Endodermal cell (in vitro differentiated cells): ENCODE measurements at places on chromosomes 12 and 14. TPM values are rescaled to one million over a fixed set of nuclear protein-coding genes. Genes with fewer than 3 reads are reported as not detected.

- no peak overlapping the region for H3K27ac ChIP-seq
- H3K36me3 ChIP-seq: no peaks in the 10 kb centered on the region
- no peak overlapping the region for H3K4me3 ChIP-seq
- peaks cover 5% of the 10 kb centered on the region for H3K4me1 ChIP-seq
- H3K27me3 ChIP-seq: no peaks in the 10 kb centered on the region
Observed at GRCh38 chr12:51421266-51421884, 3.3 kb upstream of the SLC4A8 start.

DNA sequence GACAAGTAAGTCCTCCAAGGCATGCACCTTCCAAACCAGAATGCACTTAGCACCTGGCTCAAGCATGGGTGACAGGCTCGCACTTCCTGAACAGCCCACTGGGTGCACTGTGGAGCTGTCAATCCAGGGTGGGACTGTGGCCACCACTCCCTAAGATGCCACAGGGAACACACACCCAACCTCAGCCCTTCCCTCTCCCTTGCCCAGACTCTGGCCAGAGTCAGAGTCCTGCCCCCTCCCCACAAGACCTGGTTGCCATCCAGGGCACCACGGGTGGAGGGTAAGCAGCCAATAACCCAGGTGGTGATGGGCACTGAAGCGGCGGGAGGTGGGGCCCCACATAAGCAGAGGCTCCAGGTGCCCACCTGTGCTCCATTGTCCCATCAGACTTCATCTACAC lies 160.6 kb downstream of the MYRFL start:
- no peak overlapping the region for H3K4me3 ChIP-seq
- DNase-seq: peak; percentile 91
- no peaks in the 10 kb centered on the region for H3K27me3 ChIP-seq
- no peaks in the 10 kb centered on the region for H3K36me3 ChIP-seq
- H3K27ac ChIP-seq: no peak overlapping the region
- no peaks in the 10 kb centered on the region for H3K4me1 ChIP-seq

- H3K27ac ChIP-seq: no peak overlapping the region
- no peaks in the 10 kb centered on the region for H3K4me1 ChIP-seq
- H3K27me3 ChIP-seq: no peaks in the 10 kb centered on the region
- no peaks in the 10 kb centered on the region for H3K36me3 ChIP-seq
- no peak overlapping the region for H3K4me3 ChIP-seq
Observed at GRCh38 chr14:99286761-99287160, 14.8 kb upstream of the BCL11B start.

DNA sequence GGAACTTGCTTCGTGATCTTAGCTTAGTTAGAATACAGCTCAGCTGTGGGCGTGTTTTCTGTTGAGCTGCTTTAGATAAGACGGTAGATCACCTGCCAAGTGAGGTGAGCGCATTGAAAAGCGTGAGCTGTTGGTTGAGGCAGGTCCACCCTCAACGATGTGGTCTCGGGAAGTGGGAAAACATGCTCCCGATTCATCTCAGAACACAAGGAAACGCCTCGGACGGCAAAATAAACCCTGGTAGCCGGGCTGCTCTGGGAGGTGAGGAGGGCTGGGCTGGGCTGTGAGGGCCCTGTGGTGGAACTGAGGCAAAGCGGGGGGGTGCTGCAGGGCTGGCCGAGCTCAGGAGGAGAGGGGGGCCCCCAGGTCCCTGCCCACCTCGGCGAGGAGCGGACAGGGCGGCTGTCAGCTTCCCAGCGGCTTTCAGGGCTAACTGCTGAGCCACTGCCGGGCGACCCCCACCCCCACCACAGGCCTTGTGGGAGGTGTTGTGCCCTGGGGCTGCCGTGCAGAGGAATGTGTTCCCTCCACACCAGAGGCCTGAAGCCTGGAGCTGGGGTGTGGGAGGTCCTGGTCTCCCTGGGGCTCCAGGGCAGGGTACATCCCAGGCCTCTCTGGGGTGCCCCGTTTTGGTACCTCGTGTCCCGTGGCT lies 30.7 kb downstream of the NOC4L start:
- no peaks in the 10 kb centered on the region for H3K4me1 ChIP-seq
- H3K4me3 ChIP-seq: no peak overlapping the region
- DNase-seq: no peak
- no peak overlapping the region for H3K27ac ChIP-seq
- no peaks in the 10 kb centered on the region for H3K36me3 ChIP-seq
- no peaks in the 10 kb centered on the region for H3K27me3 ChIP-seq

GRCh38 chr12:132946246-132946820 lies 9.8 kb downstream of the ZNF605 start:
- peak; percentile 31 for DNase-seq
- H3K4me3 ChIP-seq: no peak overlapping the region
- H3K4me1 ChIP-seq: no peaks in the 10 kb centered on the region

GRCh38 chr14:89674936-89675335 lies 257.9 kb upstream of the FOXN3 start:
- no peak for DNase-seq
- no peak overlapping the region for H3K27ac ChIP-seq
- no peaks in the 10 kb centered on the region for H3K36me3 ChIP-seq
- no peaks in the 10 kb centered on the region for H3K27me3 ChIP-seq
- H3K4me3 ChIP-seq: no peak overlapping the region
- H3K4me1 ChIP-seq: no peaks in the 10 kb centered on the region

- no peak overlapping the region for H3K27ac ChIP-seq
- H3K27me3 ChIP-seq: no peaks in the 10 kb centered on the region
- no peak overlapping the region for H3K4me3 ChIP-seq
Observed at GRCh38 chr12:111585690-111586089, 13.4 kb downstream of the ATXN2 start.

Gene PCNX1
- total RNA-seq: 48.6 to 68.2 TPM (median 61.4 TPM) in 3 replicates
